A549 treated with AZD2906 at 1 μM for 4 hours (cell line): ENCODE measurements at places on chromosomes 1 and 21. TPM values are rescaled to one million over a fixed set of nuclear protein-coding genes. Genes with fewer than 3 reads are reported as not detected.

The SLC35E2B gene
- total RNA-seq, result 10.6 to 13.0 TPM (median 12.7 TPM) in 5 replicates

The OPTC gene
- not detected in 5 replicates for total RNA-seq

The C1orf87 gene
- not detected in 5 replicates for total RNA-seq

The GBP6 gene
- not detected in 5 replicates for total RNA-seq

The HES4 gene
- 17.8 to 65.9 TPM (median 57.8 TPM) in 5 replicates for total RNA-seq

The SELP gene
- total RNA-seq, result not detected in 5 replicates

The CCDC27 gene
- total RNA-seq, result not detected in 5 replicates

The IFFO2 gene
- 5.6 to 7.6 TPM (median 6.8 TPM) in 5 replicates for total RNA-seq

The HFM1 gene
- 0.01 to 0.14 TPM (median 0.09 TPM) in 3 of 5 replicates, not detected in the others for total RNA-seq

The SLFNL1 gene
- 0.02 to 0.05 TPM (median 0.05 TPM) in 3 of 5 replicates, not detected in the others for total RNA-seq

The CAMK1G gene
- total RNA-seq, result 0.22 to 0.60 TPM (median 0.35 TPM) in 5 replicates

The AVPR1B gene
- not detected in 5 replicates for total RNA-seq

The MANEAL gene
- 21.2 to 26.5 TPM (median 25.0 TPM) in 5 replicates for total RNA-seq

The PCBP3 gene
- 0.88 to 1.2 TPM (median 0.93 TPM) in 5 replicates for total RNA-seq

The TMIGD3 gene
- 0.08 TPM in 1 of 5 replicates, not detected in the others for total RNA-seq

The BTBD19 gene
- 1.5 to 2.6 TPM (median 2.4 TPM) in 5 replicates for total RNA-seq

The AMY1C gene
- total RNA-seq, result not detected in 5 replicates

The RRP1B gene
- total RNA-seq, result 34.2 to 41.8 TPM (median 35.9 TPM) in 5 replicates

The GNG12 gene
- total RNA-seq, result 54.0 to 82.8 TPM (median 65.1 TPM) in 5 replicates

The CCDC28B gene
- 1.6 to 2.0 TPM (median 1.8 TPM) in 5 replicates for total RNA-seq

The FGR gene
- 0.03 to 0.08 TPM (median 0.06 TPM) in 4 of 5 replicates, not detected in the other for total RNA-seq

The DMBX1 gene
- 0.49 to 0.93 TPM (median 0.82 TPM) in 5 replicates for total RNA-seq

The NHLH1 gene
- 0.32 to 0.71 TPM (median 0.40 TPM) in 5 replicates for total RNA-seq

The ST6GALNAC5 gene
- 0.09 to 0.22 TPM (median 0.11 TPM) in 5 replicates for total RNA-seq

The ZNF281 gene
- total RNA-seq, result 37.2 to 49.3 TPM (median 45.3 TPM) in 5 replicates

The SLAMF8 gene
- total RNA-seq, result 0.10 to 0.25 TPM (median 0.16 TPM) in 5 replicates

The CLCN6 gene
- total RNA-seq, result 5.3 to 5.7 TPM (median 5.5 TPM) in 5 replicates

The DPT gene
- not detected in 5 replicates for total RNA-seq
